ENCODE measurements at places on chromosomes 4 and X. TPM values are rescaled to one million over a fixed set of nuclear protein-coding genes. Genes with fewer than 3 reads are reported as not detected.

- DNase-seq: no peak
Observed at GRCh38 chrX:129790146-129790545, 10.4 kb downstream of the SASH3 start.

- no peak for DNase-seq
Observed at GRCh38 chr4:54268151-54268550, 39.1 kb downstream of the PDGFRA start.

- no peak for DNase-seq
Observed at GRCh38 chr4:36551697-36552214, 270.3 kb downstream of the DTHD1 start.

DNA sequence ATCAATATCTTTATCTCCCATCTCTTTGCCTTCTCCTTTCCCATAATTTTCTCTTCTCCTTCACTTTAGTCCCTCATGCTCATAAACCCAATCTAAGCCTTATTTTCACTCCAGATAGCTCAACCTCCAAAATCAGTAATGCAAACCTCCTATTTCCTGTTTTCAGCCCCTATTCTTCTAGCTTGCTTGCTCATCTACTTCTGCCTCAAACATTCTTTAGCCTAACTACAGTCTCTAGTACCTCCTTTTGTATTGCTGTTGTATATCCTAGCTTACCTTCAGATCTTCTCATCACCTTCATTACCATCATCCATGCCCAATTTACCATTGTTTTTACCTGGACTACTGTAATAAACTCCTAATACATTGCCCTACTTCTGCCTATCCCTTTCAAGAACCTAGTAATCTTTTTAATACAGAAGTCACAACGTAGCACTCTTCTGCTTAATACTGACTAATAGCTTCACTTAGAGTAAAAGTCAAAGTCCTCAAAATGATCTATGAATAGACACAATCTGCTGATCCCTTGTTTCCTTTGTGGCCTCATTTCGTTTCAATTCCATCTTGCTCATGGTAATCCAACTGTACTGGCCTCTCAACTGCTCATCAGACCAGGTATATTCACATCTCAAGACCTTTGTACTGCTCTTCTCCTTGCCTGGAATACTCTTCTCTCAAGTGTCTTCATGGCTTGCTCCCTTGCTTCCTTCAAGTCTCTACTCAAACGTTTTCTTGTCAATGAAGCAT is 123.4 kb downstream of the FAM13A start:
- DNase-seq: no peak

DNA sequence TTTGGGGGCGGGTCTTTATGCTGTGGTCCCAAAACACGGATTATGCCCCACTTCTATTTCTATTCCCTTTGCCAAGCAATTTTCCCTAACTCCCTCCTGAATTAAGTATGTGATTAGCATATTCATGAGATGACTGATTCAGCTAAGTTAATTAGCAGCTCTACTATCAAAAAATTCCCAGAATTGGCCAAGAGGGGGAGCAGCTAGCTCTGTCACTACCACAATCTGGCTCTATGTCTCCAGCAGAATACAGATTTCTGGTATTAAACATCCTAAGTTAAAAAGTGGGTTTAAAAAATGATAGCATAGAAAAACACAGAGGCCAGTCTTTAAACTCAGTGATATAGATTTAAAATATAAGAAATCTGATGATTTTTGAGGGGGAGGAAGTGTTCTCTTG is 80.3 kb downstream of the GPC4 start:
- no peak for DNase-seq

DNA sequence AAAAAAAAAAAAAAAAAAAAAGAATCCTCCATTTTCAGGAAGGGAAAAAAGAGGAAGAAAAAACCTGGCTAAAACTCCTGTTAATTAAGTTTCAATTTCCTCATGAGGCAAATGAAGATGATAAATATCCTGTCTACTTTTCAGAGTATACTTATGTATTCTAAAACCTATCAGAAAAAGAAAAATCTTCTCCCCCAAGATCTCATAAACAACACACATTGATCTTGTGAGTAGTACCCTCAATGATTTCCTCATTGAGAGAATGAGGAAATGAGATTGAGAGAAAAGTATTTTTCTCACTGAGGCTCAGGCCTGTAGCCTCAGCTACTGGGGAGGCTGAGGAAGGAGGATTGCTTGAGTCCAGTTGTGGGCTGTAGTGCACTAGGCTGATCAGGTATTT is 146.7 kb downstream of the TET2 start:
- no peak for DNase-seq

DNA sequence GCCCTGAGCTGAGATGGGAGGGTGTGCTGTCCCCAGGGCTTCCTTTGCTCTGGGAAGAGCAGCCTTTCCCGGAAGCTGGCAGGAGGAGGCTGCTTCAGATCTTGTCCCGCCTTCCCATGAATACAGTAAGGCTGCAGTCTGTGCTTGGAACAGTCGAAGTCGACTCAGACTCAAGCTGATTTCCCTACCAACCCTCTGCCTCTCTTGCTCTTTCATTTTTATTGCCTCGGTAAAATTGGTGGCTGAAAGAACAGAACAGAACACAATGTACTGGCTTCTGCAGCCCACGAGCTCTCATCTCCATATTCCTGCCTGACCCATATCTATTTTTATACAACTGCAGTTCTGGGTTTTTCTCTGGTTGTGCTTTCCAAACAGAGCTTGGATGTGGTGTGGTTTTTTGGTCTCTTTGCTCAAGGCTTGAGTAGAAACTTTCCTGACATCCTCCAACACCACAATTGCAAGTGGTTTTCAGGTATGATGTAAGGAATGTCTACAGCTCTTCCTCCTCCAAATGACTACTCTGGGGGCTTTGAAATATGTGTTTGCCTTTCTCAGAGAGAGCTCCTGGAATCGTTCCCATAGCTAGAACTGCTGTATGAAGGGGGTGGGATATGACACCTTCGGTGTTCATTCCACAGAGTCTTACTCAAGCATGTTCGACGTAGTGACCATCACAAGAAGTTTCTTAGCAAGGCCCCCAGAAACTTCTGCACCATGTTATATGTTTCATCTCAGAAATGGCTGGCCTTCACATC is 61.3 kb downstream of the ENPP6 start:
- DNase-seq: no peak

GRCh38 chr4:39820186-39820585 is 122.2 kb downstream of the UBE2K start:
- no peak for DNase-seq

GRCh38 chr4:8070736-8071718 is 87.6 kb downstream of the ABLIM2 start:
- DNase-seq: peak; percentile 56

DNA sequence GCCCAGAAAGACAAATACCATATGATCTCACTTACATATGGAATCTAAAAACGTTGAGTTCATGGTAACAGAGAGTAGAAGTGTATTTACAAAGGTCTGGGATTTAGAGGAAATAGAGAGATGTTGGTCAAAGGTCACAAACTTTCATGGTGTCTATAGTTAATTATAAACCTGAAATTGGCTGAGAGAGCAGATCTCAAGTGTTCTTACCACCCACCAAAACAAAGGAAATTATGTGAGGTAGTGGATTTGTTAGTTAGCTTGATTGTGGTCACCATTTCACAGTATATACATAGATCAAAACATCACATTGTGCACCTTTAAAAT is 186.8 kb downstream of the NWD2 start:
- no peak for DNase-seq

- no peak for DNase-seq
Observed at GRCh38 chr4:91304292-91304691, 999.5 kb upstream of the GRID2 start.

The CLDN22 gene
- total RNA-seq: not detected

The PDGFRA gene
- 201 TPM for total RNA-seq

The NSUN7 gene
- 0.52 TPM for total RNA-seq

The FAM184B gene
- not detected for total RNA-seq

The TCEAL7 gene
- 7.5 TPM for total RNA-seq

The MAGEA3 gene
- total RNA-seq: not detected

Measured in posterior vena cava (tissue), 2 donors.